ENCODE measurements at places on chromosomes 13 and 19. TPM values are rescaled to one million over a fixed set of nuclear protein-coding genes. Genes with fewer than 3 reads are reported as not detected.

NXNL1 gene
- total RNA-seq: not detected

ZNF554 gene
- 2.7 TPM for total RNA-seq

SPIB gene
- not detected for total RNA-seq

GARRE1 gene
- 11.1 TPM for total RNA-seq

PSPN gene
- total RNA-seq: 1.1 TPM

ZNF587 gene
- 19.4 TPM for total RNA-seq

COL4A1 gene
- total RNA-seq: 46.0 TPM

IRGC gene
- not detected for total RNA-seq

SIGLEC8 gene
- total RNA-seq: not detected

NLRP9 gene
- total RNA-seq: not detected

LPAR6 gene
- 4.7 TPM for total RNA-seq

FOSB gene
- total RNA-seq: 2.7 TPM

CLDN10 gene
- total RNA-seq: not detected

RAB4B gene
- total RNA-seq: 17.0 TPM

MEGF8 gene
- 11.6 TPM for total RNA-seq

CLEC11A gene
- total RNA-seq: 1.7 TPM

PVR gene
- 55.8 TPM for total RNA-seq

ZNF112 gene
- 3.3 TPM for total RNA-seq

CLEC4M gene
- not detected for total RNA-seq

OR7D2 gene
- not detected for total RNA-seq

LGALS7 gene
- total RNA-seq: 6.6 TPM

DPF1 gene
- 3.8 TPM for total RNA-seq

AMER2 gene
- not detected for total RNA-seq

ZNF714 gene
- total RNA-seq: 13.7 TPM

MAN2B1 gene
- 35.9 TPM for total RNA-seq

SLITRK6 gene
- 5.6 TPM for total RNA-seq

FCHO1 gene
- total RNA-seq: 8.8 TPM

CRX gene
- not detected for total RNA-seq

CYP2A7 gene
- total RNA-seq: not detected

ATP8B3 gene
- total RNA-seq: 1.1 TPM

CGB5 gene
- not detected for total RNA-seq

LILRB3 gene
- not detected for total RNA-seq

TRPC4 gene
- not detected for total RNA-seq

CEACAM7 gene
- not detected for total RNA-seq

SELENOV gene
- not detected for total RNA-seq

PCDH17 gene
- total RNA-seq: not detected

PPP1R12C gene
- 59.8 TPM for total RNA-seq

KIR3DL1 gene
- not detected for total RNA-seq

SMIM17 gene
- not detected for total RNA-seq

KLF16 gene
- total RNA-seq: 19.0 TPM
